ENCODE measurements at places on chromosomes 4 and X.

GRCh38 chr4:7420661-7421040 lies 14.1 kb downstream of the PSAPL1 start:
- DNase-seq, result no peak

GRCh38 chr4:117874216-117874615 lies 160.1 kb upstream of the NDST3 start:
- no peak for DNase-seq

DNA sequence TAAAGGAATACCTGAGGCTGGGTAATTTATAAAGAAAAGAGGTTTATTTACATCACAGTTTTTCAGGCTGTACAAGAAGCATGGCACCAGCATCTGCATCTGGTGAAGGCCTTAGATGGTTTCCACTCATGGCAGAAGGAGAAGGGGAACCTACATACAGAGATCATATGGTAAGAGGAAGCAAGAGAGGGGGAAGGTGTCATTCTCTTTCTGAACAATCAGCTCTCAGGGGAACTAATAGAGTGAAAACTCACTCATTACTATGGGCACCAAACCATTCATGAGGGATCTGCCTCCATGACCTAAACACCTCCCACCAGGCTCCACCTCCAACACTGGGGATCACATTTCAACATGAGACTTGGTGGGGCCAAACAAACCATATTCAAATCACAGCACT lies 61.7 kb upstream of the PPP1R2C start:
- DNase-seq, result no peak

GRCh38 chr4:8009097-8009496 lies 69.4 kb upstream of the AFAP1 start:
- DNase-seq, result no peak
